Activated naive CD8-positive, alpha-beta T cell treated with anti-CD3 and anti-CD28 coated beads, Interleukin-2, amount 10 ng/mL, durations not matched to agents 7 days and 5 days (primary cell): ENCODE measurements at places on chromosomes 11 and 22. TPM values are rescaled to one million over a fixed set of nuclear protein-coding genes. Genes with fewer than 3 reads are reported as not detected.

DNA sequence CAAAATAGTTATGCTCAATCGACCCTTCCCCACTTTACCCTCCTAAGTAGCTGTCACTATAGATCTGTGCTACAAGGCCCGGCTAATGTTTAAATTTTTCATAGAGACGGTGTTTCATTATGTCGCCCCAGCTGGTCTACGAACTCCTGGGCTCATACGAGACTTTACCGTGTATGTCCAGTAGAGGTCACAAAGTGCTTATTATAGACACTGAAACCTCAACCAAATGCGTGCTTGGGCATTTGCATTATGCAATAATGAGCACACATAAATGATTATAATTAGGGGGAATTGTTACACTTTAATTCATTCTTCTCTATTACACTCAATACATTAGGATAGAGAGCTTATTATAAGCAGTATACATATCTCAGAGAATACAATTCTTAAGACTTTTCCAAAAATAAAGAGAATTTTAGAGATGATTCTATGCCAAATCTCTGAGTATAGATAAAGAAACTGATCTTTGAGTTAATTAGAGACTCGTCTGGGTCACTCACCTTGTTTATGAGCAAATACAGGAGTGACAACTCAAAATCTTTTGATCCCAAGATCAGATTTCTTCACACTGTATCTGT is 12.5 kb upstream of the MRPL16 start:
- DNase-seq = no peak

- DNase-seq = no peak
These were observed 44.3 kb downstream of the OR4D9 start for GRCh38 chr11:59555601-59556114.

RCOR2 gene
- total RNA-seq = 0.74 TPM

GRCh38 chr11:39664023-39664422 is 1795.4 kb downstream of the LRRC4C start:
- DNase-seq = no peak

GRCh38 chr11:131423688-131424087 is 53.3 kb downstream of the NTM start:
- no peak for DNase-seq

CHST1 gene
- not detected for total RNA-seq

DNA sequence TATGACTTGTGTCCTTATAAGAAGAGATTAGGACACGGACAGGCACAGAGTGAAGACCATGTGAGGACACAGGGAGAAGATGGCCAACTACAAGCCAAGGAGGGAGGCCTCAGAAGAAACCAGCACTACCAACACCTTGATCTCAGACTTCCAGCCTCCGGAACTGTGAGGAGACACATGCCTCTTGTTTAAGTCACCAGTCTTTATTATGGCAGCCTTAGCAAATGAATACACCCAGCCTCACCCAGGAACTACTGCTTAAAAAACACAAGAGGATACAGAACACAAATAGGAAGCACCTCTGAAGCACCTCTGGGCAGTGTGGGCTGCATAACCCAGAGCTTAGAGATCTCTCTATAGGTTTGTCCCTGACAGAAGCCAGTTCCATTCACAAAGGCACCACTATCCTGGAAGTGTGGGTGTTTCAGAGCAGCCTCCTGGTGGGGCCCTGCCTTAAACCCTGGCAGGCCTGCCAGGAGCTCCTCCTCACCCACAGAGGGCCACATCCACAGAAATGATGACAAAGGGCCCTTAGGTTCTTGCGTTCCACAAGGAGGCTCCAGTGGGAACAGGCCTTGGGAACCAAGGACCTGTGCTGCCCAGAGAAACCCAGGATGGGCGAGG is 58.8 kb downstream of the CHRDL2 start:
- DNase-seq = no peak

TP53I11 gene
- total RNA-seq = 15.7 TPM

GRCh38 chr11:15918212-15918611 is 438.1 kb downstream of the SOX6 start:
- no peak for DNase-seq

DNA sequence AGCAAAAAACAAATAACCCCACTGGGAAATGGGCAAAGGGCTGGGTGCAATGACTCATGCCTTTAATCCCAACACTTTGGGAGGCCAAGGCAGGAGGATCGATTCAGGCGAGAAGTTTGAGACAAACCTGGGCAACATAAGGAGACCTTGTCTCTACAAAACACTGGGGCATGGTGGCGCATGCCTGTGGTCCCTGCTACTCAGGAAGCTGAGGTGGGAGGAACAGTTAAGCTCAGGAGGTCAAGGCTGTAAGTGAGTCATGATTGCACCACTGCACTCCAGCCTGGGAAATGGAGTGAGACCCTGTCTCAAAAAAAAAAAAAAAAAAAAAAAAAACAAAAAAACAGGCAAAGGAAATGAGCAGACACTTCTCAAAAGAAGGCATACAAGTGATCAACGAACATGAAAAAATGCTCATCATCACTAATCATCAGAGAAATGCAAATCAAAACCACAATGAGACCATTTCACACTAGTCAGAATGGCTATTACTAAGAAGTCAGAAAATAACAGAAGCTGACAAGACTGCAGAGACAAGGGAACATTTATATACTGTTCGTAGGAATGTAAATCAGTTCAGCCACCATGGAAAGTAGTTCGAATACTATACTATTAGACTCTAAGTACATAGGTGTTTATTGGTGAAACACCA is 48.2 kb upstream of the SMCO4 start:
- no peak for DNase-seq

DNA sequence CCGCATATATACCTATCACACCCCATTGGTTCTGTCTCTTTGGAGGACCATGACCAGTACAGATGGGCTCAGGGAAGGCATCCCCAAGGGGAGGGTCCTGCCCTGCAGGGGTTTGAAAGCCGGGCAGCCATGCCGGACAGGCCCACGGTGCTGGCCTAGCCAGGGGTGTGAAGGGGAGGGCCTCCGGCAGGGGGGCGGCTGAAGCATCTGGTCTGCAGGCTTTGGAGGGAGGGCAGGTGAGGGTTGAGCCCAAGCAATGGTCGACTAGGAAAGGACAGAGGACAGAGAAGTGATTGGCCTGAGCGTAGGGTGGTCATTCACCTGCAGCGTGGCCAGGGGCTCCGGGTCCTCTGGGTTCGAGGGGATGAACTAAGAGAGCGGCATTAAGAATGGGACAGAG is 11.2 kb upstream of the CTSD start:
- DNase-seq = no peak

GRCh38 chr11:71530602-71531001 is 3.5 kb downstream of the KRTAP5-7 start:
- DNase-seq = no peak

KCNJ1 gene
- total RNA-seq = not detected

OR51B5 gene
- not detected for total RNA-seq

DNA sequence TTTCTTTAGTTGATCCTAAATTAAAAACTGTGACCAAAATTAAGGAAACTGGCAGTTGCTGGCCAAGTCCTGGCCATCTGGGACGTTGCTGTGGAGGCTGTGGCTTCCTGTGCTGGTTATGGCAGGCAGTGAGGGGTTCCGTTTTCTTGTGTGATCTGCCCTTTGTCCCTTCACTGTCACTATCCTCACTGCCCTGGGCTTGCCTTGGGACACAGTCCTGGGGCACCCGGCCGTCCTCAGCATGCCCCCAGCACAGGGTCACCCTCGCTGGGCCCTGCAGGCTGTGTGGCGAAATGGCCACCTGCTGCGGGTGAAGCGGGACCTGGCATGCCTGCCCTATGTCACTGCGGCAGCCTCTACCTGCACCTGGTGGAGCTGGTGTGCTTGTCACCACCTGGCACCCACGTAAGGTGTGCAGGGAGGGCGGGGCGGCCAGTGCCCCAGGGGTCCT is 52.5 kb upstream of the SLC22A12 start:
- DNase-seq = no peak

GRCh38 chr11:134270250-134270714 is 5.9 kb upstream of the GLB1L3 start:
- peak; percentile 49 for DNase-seq

IL10RA gene
- 304 TPM for total RNA-seq

DNA sequence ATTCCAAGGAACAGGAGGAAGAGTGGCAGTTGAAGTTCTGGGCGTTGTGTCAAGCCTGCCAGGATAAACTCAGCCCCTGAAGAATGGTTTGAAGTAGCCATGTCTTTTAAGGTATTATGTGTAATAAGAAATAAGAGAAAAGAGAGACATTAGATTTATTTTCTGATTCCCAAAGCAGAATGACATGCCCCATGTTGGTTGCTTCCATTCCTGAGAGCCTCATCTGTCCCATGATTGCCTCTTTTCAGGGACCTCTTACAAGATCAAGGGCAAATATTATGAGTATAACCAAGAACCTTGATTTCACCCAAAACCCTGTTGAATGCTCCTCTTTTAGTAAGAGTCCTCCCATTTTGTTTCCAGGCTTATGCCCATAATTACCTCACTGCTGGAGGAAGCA is at the start of gene OR8D2:
TSS of gene OR8D2 (minus strand) at position 101 of the 400 bp plus-strand sequence. CDS start at position 101, 0 bp downstream.
- no peak for DNase-seq

DNA sequence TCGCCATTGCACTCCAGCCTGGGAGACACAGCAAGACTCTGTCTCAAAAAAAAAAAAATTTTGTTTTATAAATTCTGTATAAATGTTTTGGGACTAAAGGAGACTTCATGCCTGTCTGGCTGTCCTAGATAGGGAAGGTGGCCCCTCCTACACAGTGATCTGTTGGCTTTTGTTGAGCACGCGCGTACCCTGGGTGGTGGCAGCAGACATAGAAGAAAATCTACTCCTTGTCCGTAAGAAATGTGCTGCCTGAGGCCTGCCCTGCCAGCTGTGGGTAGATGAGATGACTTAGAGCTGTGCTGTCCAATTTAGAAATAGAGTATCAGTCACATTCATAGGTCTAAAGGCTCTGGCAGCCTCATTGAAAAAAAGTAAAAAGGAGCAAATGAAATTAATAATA is 37.0 kb downstream of the AP2A2 start:
- DNase-seq = no peak

DNA sequence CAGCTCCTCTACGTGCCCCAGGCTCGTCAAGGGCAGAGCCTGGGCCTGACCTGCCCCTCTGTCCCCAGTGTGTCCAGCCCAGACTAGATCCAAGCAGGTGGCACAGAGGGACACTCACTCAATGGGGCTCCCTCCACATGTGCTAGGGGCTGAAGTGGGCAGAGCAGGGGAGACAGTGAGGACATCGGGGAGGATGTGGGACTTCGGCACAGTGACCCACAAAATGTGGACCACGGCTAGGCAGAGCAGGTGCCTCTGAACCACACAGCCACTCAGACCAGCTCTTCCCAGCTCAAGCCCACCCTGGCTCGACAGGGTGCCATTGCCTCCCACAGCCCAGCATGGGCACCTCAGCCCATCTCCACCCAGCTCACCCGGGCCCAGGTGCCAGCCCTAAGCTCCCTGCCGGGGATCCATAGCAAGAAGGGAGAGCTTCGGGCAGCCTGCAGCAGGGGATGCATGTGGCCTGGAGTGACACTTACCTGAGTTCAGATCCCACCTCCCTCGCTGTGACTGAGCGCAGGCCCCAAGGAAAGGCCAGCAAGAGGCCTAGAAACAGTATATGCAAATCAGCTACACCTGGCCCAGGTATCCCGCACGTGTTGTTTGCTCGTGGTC is 46.9 kb upstream of the RTL6 start:
- no peak for DNase-seq

DNA sequence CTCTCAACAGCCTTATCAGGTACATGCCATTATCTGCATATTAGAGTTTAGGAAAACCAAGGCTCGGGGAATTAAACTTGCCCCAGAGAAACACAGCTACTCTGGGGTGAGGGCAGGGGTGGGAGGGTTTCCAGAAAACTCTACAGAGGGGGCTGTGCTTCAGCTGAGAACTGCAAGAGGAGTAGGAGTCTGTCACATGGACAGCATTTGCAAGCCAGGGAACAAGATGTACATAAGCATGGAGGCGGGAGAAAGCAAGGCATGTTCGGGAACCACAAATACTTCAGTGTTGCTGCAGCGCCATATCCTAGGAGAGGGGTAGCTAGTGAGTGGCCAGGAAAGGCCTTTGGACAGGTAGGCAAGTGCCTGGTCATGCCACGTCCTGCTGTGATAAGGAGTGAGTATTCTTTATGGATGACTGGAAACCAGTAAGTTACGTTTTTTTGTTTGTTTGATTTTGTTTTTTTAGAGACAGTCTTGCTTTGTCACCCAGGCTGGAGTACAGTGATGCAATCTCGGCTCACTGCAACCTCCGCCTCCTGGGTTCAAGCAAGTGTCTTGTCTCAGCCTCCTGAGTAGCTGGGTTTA is 57.2 kb downstream of the GRAMD1B start:
- DNase-seq = no peak

OR5P2 gene
- not detected for total RNA-seq

GRCh38 chr11:85658180-85658579 is 6.7 kb downstream of the CREBZF start:
- DNase-seq = no peak

DNA sequence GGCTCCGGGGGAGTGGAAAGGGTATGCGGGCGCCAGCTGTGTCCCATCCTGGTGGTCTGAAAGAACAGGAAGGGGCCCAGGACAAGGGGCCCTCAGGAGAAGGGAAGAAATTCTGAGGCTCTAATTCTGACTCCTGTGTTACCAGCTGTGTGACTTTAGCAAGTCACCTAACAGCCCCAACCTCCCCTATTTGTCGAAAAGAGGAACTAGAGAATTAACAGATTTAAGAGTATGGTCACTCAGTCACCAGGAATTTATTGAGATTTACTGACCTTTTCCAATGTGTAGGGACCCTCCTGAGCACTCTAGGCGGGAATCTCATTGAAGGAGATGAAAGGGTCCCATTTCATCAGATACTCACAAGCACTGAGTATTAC is 14.6 kb downstream of the RPS6KA4 start:
- DNase-seq = no peak

DNA sequence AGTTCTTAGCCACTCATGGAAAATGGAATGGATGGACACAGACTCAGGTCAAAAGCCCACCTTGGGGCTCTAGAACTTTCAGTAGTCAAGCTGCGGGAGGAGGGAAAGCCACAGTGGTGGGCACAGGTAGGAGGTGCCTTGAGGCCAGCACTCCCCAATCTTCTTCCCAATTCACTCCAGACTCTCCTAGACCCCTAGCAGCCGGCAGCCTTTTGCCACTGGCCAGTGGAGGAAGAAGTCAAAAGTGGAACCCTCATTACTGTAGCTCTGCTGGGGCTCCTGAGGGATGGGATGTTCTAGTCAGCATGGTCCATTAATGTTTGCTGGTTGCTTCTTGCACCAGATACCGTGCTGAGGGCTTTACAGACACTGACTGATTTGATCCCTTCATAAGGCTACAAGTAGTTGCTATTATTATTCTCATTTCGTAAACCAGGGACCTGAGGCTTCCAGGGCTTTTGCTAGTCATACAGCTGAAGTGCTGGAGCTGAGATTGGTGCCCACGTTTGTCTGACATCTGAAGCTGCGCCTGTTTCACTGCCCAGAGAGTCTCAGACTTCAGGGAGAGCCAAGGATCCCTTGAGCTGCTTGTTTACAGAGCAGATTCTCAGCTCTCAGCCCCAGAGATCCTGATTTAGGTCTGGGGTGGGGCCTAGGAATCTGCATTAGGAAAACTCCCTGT is 1.1 kb downstream of the UCP3 start:
- DNase-seq = no peak

DNA sequence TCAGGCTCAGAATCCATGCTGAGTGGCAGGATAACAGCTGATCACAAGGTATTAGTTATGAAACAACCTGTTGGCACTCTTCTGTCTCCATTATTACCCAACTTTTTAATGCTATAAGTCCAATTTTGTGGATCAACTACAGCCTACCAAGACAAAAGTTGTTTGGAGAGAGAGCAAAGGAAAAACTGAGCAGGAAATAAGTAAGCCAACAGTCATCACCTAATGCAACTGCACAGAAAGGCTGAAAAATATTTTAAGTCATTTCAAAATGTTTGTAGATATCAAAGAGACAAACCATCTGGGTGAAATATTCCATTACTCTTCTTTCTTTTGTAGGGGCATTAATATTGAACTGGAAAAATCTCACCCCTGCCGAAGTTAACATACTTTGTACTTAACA is 41.6 kb downstream of the FDX1 start:
- no peak for DNase-seq

OR2AG2 gene
- total RNA-seq = not detected
